ENCODE measurements at places on chromosomes 3 and 15.

GRCh38 chr15:89664441-89665350 lies 9.4 kb upstream of the KIF7 start:
- DNase-seq = no peak

- DNase-seq = no peak
Observed at GRCh38 chr3:73555076-73555475, 69.7 kb downstream of the PDZRN3 start.

DNA sequence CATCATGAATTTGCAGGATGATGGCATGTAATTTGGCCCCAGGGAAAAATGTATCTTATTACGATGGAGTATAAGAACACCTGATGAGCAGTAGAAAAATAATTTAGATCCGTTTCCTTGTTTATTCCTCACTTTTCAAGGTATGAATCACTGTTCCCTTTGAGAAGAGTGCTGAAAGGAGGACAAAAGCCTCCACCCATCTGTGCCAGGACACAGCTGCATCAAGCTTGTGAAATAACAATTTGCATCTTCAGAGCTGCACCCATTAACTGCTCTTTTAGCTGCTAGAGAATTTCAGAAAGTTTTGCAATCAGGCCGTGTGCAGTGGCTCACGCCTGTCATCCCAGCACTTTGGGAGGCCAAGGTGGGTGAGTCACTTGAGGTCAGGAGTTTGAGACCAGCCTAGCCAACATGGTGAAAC lies 9.6 kb downstream of the CLDND1 start:
- DNase-seq = no peak

- no peak for DNase-seq
Observed at GRCh38 chr15:57152666-57153539, 223.4 kb upstream of the CGNL1 start.

DNA sequence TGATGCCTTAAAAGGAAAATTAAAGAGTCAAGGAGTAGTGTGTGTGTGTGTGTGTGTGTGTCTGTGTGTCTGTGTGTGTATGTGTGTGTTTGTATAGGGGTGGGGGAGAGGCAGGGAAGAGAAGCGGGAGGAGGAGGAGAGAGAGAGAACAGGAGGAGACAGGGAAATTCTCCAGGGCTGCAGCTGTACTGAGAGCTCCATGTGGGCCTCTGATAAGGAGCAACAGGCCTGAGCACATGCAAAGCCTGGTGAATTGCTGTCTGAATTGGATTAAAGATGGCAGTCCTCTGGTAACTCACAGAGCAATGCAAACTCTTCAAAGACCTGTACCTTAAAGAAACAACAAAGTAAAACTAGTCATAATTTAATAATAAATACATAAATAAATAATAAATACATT lies 70.6 kb downstream of the SEMA6D start:
- no peak for DNase-seq

- DNase-seq = no peak
Observed at GRCh38 chr3:146581080-146581601, 24.0 kb downstream of the PLSCR5 start.

DNA sequence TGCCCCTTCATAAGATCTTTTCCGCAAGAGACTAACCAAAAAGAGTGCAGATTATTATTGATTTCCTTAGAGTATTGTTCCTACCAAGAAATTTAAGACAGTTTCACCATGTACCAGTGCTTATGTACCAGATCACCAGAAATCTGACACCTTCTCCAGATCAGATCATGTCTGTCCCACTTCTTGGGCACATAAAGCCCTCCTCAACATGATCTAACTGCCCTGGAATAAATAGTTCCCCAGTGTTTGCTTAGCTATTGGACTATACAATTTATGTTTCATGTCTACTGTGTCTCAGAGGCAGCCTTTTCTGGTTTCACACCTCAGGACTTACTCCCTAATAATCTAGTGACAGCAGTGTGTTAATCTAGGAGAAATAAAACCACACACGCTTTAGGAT lies 46.8 kb downstream of the NME9 start:
- DNase-seq = no peak

- DNase-seq = peak; percentile 65
Observed at GRCh38 chr15:99239545-99240198, 9.7 kb downstream of the TTC23 start.

- DNase-seq = no peak
Observed at GRCh38 chr15:79416876-79417275, 15.3 kb upstream of the MINAR1 start.

- DNase-seq = no peak
Observed at GRCh38 chr15:87944050-87944449, 312.5 kb downstream of the NTRK3 start.

GRCh38 chr3:13460341-13460736 lies 19.8 kb upstream of the HDAC11 start:
- no peak for DNase-seq

DNA sequence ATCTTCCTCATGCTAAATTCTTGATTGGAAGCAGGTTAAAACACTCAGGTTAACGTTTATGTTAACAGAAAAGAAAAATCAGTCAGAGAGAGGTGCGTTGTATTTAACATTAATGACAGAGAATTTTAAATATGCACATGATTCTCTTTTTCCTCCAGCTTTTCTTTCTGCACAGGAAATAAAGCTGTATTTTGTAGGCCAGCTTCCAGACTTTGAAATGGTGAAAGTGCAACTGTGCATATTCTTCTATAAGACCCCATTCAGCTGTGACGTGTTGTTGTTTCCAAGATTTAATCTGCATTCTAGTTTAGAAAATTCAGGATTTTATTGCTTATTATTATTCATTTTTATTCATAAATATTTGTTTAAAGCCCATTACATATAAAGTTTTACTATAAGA lies 11.8 kb downstream of the MBNL1 start:
- DNase-seq = no peak

DNA sequence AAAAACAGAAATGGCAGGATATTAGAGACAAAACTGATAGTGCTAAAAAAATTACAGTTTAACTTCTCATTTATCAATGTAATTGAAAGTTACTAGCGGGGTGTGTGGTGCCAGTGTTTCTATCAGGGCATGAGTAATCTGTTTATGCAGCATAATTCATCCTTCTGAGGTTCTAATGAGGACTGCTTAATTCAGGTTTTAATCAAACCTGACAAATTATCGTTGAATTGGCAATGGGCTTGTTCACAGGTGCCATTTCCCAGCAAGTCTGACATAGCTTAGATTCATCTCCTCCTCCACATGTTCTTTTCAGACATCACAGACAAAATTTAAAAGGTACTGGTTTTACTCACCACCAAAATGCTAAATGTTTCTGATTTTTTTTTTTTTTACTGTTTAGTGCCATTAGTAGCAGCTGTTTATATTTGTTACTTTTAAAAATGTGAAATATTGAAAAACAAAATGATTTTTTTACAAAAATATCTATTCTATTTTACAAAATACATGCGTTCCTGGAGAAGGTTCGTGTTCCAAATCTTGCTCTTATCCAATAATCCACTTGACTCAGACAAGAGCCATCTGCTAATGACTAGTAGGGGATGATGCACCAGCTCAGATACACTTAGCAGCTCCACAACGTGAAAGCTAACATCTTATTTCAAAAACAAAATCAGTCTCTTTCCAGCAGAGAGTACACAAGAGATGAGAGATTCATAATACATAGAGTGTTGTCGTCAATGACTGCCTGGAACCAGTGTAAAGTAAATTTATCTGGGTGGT lies 447.7 kb upstream of the DPPA4 start:
- no peak for DNase-seq

- DNase-seq = no peak
Observed at GRCh38 chr3:165830746-165831145, 6.5 kb downstream of the BCHE start.

- DNase-seq = no peak
Observed at GRCh38 chr15:40430271-40430805, 10.4 kb upstream of the BAHD1 start.

DNA sequence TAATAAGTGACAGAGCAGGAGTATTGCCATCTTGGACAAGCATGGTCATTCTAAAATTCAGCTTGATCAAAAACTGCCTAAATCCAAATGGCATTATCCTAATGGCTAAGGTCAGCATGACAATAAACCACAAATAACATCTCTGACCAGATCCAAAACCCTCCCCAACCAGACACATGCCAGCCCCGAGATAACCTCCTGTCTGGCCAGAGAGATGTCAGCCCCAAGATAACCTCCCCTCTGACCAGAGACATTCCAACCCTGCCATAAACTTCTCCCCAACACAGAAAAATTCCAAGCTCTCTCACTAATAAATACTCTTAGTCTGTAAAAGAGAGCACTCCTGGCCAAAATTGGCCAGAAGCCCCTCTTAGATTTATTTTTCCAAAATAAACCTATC lies 470.5 kb upstream of the UBE2E2 start:
- no peak for DNase-seq

DNA sequence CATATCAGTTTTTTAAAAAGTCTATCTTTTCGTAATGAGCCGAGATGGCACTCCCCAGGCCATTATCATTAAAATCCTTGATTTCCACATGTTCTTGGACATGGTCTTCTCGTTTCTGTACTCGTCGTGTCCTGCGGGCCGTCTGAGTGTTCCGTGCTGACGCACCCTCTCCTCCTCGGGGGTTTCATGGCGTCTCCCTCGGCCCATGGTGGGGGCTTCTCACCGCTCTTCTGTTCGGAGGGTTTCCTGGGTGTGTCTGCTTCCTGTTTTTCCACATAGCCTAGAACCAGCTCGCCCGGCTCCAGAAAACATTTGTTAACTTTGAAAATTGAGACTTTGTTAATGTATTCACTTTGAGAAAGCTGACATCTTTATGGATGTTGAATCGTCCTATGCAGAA lies 92.7 kb downstream of the VGLL4 start:
- no peak for DNase-seq

- DNase-seq = no peak
Observed at GRCh38 chr15:81625896-81626295, 251.9 kb upstream of the TMC3 start.

DNA sequence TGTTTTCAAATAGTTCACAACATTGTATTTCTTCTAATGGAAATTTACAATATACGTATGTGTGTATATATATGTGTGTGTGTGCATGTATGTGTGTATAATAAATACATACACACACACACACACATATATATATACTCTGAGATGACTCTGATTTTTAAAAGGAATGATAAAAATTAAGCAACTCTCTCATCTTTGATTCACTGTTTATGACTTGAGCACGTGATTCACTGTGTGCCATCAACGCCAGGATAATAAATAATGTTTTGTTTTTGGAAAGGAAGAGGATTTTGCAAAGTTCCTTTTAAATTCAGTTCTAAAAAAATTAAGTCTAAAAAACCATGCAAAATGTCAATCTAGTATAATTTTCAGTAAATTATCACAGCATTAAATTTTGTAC lies 132.4 kb downstream of the P3H2 start:
- no peak for DNase-seq

- no peak for DNase-seq
Observed at GRCh38 chr15:63006032-63006878, 36.3 kb upstream of the TPM1 start.

GRCh38 chr3:100269410-100270214 lies 8.8 kb downstream of the TBC1D23 start:
- DNase-seq = no peak

DNA sequence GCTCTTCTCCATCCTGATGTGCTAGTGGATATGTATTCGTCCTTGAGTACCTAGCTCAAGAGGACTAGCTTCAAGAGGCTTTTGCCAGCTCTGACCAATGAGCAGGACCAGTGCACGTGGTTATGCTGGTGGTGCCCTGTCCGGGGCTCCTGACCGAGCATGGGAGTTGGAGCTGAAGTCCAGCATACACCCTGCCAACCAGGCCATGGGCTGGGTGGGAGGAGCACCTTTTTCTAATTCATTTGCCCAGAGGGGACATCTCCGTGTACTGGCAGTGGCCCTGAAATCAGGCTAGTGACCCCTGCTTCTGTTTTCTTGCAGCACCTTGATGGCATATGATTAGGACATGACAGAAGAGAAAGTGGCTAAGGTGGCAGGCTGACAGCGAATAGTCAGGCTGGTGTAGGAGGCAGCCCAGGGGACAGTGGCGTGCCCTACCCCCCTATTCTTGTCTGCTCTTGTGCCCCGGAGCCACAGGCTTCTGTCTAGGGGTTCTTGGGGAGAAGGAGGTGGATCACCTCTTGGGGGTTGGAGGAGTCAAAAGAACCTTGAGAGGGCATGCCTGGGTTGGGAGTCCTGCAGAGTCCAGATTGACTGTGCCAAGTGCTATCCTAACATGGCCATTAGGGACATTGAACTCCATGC lies 16.5 kb downstream of the PODXL2 start:
- DNase-seq = no peak

DNA sequence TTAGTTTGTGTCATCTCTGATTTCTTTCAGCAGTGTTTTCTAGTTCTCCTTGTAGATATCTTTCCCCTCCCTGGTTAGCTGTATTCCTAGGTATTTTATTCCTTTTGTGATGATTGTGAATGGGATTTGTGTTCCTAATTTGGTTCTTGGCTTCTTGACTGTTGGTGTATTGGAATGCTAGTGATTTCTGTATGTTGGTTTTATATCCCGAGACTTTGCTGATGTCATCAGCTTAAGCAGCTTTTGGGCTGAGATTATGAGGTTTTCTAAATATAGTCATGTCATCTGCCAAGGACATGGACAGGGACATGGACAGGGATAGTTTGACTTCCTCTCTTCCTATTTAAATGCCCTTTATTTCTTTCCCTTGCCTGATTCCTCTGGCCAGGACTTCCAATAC lies 35.8 kb downstream of the MYO9A start:
- no peak for DNase-seq

DNA sequence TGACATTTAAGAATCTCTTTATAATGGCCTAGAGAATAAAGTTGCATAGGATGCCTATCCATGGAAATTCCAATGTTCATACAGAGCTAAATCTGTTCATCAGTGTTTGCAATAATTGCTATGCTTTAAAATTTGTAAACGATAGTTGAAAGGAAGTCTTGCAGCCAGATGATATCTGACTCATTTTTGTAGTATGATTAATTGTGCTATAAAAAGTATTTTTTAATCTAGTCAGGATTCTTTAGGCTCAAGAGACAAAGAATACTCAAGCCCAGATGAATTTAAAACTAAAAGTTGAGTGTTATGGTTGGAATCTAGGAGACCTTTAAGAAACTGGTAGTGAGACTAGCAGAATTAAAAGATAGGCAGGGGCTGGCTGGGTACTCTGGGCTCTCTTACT lies 50.5 kb downstream of the SUCNR1 start:
- no peak for DNase-seq

DNA sequence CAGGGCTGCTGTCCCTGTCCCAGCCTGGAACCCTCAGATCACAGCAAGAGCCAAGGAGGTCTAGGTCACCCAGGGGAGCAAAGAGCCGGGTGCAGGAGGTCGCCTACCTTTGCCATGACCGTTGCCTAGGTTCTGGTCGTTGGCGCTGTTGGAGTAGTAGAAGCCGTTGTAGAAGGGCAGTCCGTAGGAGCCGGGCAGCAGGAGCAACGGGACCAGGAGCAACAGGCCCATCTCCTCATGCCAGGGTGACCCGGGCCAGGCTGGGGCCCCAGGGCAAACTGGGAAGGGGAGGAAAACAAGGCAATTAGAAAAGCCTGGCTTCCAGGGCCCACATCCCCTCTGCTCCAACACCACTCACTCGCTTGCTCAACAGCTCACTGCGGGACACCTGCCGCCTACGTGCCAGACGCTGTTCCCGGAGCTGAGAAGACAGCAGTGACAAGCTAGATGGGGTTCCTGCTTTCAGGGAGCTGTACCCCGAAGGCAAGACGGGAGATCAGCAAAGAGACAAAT lies 8.2 kb downstream of the HAPLN3 start:
- DNase-seq = no peak

Measured in GM10248 (cell line).